ENCODE measurements at places on chromosomes 16 and 17.

GRCh38 chr17:50325906-50326305 is 20.0 kb upstream of the XYLT2 start:
- DNase-seq = no peak

GRCh38 chr17:15910791-15911190 is 34.1 kb upstream of the ADORA2B start:
- DNase-seq = no peak

DNA sequence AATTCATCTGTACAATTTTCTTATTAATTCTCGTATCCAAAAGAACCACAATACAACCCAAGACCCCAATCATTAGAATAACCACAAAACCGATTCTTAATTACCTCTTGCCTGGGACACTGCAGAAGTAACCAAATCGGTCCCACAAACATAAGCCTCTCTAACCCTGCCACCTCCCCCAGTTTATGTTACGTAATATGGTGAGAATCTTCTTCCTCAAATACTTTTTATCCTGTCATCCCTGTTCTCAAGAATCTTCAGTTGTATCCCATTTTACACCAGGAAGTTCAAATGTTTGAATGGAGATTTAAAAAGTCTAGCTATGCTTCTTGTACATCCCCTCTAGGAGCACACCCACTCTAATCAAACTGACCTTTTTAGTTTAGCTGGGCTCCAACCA is 269.3 kb upstream of the TBX2 start:
- DNase-seq = no peak

DNA sequence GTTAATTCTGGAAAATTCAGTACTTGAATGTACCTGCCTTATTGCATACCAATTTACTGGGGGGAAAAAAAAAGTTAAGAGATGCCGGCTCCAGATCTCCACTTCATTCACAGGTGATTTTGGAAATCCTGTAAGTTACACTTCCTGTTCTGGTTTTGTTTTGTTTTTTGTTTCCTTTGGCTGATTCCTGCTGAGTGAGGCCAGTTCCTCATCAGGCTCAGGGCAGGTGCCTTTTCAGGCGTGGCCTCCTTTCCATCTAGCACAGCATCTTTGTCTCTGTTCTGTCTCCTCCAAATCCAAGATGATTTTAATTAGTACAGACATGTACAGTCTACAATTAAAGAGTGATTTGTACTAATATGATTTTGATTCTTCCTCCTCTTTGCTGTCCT is 19.2 kb downstream of the CYB561 start:
- DNase-seq = no peak

DNA sequence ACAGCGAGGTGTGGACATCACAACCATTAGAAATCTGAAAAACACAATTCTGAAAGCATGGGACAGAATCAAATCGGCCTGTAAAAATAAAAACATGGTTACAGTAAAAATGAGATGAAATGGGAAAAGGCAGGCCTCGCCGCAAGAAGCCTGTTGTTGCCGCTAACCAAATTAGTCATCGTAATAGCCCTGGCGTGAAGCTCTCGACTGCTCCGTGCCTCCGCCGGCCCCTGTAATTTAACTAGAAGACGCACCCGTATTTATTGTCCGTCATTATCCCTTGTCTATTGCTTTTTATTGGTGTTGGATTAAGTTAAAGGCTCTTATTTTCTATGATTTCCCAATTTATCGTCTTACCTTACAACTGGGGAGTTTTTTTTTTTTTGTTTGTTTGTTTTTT is 334.6 kb upstream of the EEF2KMT start:
- no peak for DNase-seq

DNA sequence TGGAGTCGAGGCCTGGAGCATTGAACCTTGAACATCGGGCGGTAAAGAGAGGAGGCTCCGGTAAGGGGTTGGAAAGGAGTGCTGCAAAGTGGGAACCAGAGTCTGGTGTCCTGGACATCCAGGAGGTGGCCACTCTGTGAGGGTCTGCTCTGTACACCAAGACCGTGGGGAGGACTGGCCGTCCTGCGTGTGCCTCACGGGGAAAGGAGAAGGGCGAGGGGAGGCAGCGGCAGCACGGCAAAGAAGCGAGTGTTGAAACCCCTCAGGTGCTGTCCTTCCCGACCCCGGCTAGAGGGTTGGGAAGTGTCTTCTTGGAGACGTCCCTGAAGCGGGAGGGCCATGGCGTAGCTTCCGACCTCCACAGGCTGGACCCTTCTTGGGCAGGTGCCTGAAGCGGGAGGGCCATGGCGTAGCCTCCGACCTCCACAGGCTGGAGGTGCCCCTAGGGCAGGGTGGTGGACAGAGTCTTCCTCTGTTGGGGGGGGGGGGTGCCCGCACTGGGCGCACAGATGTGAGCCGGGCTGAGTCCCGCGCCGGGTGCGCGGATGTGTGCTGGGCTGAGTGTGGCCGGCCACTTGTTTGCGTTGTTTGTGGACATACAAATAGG is 42.0 kb downstream of the FOXK2 start:
- DNase-seq = no peak

GRCh38 chr17:33486135-33486885 is 193.2 kb upstream of the ASIC2 start:
- no peak for DNase-seq

DNA sequence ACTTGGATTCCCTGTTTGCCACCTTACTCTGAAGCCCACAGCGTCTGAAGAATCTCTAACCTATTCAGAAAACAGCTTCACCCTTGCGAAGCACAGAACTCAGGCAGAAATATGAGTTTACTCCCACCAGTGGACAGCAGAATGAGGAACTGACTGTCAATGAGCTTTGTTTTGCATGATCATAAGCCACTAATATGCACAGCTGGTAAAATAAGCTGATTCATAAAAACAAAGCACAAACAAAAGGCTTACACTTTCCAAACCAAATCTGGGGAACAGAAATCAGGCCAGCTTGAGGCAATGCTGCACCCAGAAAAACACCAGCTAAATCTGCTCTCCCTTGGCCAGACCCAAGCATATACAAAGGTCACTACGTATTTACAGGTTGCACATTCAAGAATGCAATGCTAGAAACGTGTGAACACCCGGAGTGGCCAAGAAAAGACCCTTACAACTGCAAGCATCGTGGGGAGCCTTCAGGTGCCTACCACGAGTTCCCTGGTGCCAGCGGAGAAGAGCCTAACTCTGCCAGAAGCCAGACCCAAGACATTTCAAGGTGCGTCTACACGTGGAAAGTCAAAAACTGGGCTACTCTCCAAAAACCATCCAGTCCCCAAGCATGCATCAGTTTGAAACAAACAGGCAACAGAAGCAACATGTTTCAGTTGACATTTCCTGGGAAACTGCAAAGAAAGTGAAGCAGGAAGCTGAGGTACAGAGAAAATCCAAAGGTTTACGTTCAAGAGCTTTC is 207.1 kb downstream of the ZFHX3 start:
- DNase-seq = no peak

DNA sequence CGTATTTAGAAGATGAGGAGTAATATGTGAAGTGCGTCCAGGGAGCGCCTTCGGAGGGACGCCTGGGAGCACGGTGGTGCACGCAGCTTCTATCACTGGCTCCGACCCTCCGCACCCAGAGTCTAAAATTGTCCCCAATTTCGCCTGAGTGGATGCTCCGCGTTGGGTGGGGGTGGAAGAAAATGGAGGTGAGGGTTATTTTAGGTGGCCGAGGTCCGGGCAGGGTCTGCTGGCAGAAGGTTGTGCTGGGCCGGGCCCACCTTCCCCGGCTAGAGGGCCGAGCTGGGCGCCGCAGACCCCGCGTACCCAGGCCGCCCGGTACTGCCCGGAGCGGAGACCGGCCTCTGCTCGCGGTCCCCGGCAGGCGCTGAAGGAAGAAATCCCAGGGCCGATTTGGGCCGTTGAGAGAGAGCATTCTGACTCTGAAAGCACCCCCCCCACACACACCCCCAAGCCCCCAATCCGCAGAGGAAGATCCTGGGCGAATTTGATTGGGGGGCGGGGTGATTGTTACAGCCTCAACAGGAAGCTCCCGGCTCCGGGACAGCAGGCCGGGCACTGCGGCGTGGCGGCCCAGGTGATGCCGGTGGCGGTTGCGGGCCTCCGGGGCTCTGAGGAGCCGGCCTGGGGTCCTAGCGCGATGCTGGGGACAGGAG is 3.0 kb downstream of the BAHCC1 start:
- DNase-seq = peak; percentile 45

DNA sequence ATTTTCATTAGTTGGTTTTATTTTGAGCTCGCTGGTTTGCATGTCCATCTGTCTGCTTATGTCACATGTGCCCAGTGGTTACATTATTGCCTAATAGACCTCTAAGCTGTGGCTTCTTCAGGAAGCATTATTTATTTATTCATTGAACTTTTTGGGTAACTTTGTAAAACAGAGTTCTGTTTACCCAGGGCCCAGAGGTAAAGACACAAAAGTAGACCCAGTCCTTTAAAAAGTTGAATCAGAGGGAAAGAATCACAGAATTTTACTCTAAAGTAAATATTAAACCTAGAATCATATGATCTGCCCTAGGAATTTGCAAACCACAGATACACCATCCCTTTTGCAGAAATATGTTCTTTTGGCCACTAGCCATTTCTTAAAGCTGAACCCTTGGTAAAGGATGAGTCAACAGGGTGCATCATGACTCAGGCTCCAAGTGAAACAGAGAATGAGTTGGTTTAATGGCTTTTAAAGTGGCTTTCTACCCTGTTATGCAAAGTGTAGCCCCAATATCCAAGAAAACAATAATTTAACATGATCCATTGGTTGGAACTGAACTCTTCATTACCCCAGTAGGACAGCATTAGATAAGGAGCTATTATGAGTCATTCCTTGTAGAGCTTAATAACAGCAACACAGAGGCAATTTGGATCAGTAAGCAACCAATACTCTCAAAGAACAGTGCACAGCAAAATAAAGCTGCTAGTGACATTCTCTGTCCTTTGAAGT is 236.3 kb downstream of the KCNJ2 start:
- peak; percentile 10 for DNase-seq

DNA sequence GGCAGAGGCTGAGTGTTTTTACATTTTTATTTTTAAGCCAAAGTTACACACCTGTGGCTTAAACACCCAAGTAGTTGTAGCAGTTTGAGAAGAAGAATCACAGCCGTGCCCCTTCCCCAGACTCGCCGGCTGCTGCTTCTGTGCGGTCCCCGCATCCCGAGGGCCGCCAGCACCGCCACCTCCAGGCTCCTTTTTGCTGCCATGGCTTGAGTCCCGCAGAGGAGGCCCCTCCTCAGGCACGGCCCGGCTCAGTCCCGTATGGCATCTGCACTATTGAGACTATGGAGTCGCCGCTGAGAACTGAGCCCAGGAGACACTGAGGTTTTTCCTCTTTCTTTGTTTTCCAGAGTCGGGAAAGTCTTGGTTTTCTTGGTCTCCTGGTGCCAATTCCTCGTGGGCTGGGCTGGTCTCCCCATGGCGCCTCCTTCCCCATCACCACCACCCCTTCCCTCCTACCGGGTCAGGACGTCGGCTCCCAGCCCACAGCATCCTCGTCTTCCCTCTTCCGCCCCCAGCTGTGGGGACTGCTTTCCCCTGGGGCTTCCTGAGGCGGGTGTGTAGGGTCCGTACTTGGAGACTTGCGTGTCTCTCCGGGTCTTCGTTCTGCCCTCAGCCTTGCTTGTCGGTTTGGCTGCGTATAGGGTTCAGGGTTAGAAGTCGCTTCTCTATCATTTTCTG is 32.6 kb upstream of the CDH15 start:
- no peak for DNase-seq

- DNase-seq = peak; percentile 28
Measured at GRCh38 chr16:30399435-30400186, 4.4 kb downstream of the ZNF48 start.

- no peak for DNase-seq
Measured at GRCh38 chr17:51731941-51732722, 426.4 kb downstream of the CA10 start.

DNA sequence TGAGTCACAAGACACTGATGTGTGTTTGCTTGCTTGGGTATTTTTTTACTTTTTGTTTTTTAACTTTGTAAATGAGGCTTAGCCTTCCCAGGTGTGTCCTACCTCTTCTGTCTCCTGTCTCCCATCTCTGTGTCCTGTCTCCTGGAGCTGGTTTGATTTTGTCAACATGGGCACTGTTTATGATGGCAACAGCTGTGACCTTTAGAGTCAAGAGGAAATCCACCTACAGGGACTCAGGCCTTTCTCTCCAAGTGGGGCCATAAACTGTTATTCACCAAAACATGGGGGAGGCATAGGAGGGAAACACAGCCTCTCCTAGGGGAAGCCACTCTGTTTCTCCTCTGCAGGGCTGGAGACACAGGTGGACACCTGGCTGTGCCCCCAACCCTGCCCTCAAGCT is 13.1 kb upstream of the PLCG2 start:
- DNase-seq = no peak

DNA sequence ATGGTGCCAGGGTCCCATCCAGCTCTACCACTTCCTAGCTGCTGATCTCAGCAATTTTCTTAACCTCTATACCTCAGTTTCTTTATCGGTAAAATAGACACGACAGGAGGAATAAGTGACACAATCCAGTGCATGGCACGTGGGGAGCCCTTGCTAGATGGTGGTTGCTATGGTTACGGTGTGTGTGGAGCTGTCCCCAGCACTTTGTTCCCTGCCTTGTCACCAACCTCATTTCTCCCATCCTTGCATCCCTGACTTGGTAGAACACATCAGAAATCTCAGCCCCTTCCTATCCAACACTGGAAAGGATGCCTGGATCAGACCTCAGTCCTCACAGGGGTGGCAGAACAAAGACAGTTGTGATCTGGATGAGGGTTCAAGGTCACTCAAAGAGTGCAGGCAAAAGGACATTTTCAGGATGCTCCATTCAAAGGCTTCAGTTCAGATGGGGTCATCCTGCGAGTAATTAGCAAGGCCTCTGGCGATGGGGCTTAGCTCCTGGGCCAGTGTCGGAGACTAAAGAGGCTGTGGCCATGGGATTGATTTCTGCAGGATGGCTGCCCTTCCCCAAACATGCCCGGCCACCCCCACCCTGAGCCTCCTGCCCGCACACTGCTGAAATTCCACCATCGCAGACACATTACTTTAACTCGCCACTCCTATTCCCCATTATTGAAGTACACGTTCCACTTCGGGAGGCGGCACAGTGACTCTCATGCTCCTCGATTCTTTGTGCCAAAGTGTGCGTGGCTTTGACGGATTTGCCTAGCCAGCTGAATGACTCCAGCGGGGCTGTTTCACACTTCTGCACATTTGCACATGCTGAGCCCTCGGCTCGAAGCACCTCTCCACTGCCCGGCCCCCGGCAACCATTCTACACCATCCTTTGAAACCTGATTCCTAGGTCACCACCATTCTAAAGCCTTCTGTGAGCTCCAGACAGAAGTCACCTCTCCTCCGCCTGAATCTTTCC is 40.3 kb downstream of the WNT3 start:
- DNase-seq = peak; percentile 52

DNA sequence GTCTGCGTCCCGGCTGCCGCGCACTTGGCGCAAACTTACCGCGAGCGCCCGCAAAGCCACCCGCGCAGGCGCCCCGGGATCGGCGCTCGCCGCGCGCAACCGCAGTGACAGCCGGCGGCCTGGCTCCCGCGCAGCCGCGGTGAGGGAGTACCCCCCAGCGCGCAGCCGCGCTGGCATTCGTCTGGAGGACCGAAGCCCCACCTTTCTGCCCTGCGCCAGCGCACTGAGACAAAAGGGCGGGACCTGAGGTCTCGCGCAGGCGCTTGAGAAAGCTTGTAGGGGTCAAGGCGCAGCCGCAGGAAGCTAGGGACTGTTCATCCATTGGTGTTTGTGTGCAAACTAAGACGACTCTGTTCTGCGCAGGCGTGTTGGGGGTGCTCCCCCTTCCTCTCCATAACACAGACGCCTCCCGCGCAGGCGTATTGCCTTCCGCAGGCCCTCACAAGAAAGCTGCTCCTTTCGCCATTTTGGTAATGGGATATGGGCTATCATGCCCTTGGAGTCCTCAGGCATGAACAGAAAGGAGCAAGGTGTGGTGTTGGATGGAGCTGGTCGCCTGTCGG is at the start of gene PHF12:
TSS of gene PHF12 (minus strand) at position 91 of the 563 bp plus-strand sequence. CDS start 558 bp downstream, outside the sequence.
- DNase-seq = peak; percentile 99

GRCh38 chr17:82213251-82214011 is 789 bp upstream of the CCDC57 start:
- DNase-seq = peak; percentile 94

GRCh38 chr17:66633317-66633965 is 201.5 kb upstream of the CACNG5 start:
- DNase-seq = no peak
